ENCODE measurements at places on chromosomes 2 and 18.

- no peak for DNase-seq
Measured at GRCh38 chr2:95121093-95121406, 558 bp downstream of the MRPS5 start.

DNA sequence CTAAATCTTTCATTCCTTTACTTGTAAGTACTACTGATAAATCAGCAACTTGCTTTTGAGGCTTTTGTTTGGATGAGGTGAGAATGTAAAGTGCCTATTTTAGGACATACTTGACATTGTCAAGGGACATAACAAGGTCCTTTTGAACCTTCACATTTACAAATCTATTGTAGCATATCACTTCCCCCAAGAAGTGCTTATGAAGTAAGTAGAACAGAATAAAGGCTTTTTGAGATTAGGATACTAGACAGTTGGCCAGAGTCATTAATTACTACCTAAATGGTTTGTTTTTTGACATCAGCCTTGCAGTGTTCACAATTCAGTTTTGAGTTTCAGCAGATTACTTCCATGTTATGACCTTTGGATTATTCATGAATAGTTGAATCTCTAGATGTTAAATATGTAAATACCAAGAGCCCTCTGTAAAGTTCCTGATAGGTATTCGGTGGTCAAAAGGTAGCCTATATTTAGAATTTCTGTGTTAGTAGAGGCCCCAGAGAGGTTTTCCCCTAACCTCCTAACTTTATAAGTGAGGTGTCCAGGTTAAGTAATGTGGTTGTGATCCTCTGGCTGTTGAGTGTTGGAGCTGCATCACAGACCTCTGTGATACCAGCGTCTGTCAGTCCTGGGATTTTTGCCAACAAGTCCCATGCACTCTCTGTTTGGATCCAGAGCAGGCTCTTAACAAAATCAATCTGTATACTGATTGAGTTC is 67.2 kb downstream of the LCLAT1 start:
- no peak for DNase-seq

GRCh38 chr2:17416884-17417391 is 101.3 kb downstream of the RAD51AP2 start:
- no peak for DNase-seq

- no peak for DNase-seq
Measured at GRCh38 chr18:50706651-50707050, 113.2 kb downstream of the MRO start.

DNA sequence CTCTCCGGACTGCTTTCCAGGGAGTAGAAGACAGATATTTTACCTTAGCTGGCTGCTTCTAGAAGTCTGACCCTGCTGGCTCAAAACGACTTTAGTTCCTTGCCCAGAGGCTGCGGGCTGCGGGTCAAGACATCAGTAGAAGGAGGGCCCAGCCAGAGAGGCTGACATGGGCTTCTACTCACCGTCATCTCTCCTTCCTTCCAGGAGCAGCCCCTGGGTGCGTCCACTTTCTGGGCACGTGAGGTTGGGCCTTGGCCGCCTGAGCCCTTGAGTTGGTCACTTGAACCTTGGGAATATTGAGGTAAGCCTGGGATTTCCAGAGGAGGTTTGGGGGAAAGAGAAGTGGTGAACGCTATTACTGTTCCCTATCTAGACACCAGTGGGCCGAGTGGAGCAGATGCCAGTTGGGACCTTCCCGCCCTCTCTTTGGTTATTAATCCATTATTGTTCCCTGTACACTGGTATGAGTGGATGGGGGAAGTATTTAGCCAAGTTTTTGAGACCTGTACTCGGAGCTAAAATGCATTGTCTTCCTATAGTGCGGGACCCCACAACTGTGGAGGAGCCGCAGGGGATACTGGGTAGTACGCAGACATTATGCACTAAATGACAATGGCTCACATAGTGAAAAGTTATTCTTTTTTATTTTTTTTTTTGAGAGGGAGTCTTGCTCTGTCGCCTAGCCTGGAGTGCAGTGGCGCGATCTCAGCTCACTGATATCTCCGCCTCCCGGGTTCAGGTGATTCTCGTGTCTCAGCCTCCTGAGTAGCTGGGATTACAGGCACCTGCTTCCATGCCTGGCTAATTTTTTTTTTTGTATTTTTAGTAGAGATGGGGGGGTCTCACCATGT is 26.3 kb upstream of the CASP8 start:
- DNase-seq, result peak; percentile 70

GRCh38 chr2:135590619-135591260 is 59.5 kb downstream of the R3HDM1 start:
- no peak for DNase-seq

GRCh38 chr2:112644155-112644932 is 1.4 kb upstream of the SLC20A1 start:
- no peak for DNase-seq

DNA sequence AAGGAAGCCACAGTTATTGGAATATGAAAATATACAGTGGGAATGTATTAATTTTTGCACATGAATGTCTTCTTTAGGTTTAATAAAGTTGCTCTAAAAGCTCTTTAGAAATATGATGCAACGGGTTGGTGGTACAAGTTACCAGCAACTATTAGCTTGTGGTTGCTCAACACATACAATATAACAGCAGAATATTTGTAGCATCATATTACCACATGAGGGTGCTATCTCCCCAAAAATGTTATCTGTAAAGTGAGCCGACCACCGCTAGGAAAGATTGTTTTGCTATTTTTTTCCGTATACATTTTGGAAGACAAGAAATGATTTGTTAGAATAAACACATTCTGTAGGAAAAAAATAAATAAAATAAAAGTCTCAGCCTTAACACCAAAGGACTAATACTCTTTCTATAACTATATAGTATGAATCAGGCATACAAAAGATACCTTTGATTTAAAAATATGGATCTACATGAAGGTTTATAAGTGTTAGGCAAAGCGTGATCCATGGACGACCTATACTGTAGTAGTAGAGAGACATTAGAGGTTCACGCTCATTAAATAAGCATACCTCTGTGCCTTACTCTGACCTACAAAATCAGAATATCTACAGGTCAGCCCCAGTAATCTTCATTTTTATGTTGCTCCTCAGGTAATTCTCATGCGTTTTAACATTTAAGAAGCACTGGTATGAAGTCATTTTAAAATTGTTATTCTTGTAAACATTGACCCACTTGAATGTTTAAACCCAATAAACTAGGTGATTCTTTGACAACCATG is 1110.6 kb upstream of the ACVR2A start:
- DNase-seq, result no peak

GRCh38 chr18:74524097-74524496 is 10.2 kb upstream of the CNDP1 start:
- no peak for DNase-seq

- no peak for DNase-seq
Measured at GRCh38 chr2:789529-789928, 112.3 kb upstream of the TMEM18 start.

- DNase-seq, result no peak
Measured at GRCh38 chr2:149743842-149744448, 156.4 kb upstream of the MMADHC start.

GRCh38 chr2:186459009-186459408 is 27.1 kb upstream of the ZC3H15 start:
- DNase-seq, result no peak

DNA sequence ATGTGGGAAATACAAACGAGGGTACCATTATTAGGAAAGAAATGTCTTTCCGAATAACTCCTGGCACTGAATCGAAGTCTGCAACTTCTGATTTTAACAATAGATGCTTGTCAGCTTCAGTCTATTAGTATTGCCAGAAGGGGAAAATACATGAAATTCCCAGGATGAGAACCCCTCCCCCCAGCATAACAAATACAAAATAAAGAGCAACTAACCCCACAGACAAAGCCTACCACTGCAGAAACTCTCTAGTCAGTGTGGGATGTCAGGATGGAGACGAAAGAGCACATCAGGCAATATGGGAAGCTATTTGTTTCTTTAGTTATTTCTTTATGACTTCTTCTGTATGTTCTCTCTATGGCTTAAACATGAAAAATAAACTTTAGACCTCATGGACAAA is 365.0 kb upstream of the CDH2 start:
- DNase-seq, result no peak

DNA sequence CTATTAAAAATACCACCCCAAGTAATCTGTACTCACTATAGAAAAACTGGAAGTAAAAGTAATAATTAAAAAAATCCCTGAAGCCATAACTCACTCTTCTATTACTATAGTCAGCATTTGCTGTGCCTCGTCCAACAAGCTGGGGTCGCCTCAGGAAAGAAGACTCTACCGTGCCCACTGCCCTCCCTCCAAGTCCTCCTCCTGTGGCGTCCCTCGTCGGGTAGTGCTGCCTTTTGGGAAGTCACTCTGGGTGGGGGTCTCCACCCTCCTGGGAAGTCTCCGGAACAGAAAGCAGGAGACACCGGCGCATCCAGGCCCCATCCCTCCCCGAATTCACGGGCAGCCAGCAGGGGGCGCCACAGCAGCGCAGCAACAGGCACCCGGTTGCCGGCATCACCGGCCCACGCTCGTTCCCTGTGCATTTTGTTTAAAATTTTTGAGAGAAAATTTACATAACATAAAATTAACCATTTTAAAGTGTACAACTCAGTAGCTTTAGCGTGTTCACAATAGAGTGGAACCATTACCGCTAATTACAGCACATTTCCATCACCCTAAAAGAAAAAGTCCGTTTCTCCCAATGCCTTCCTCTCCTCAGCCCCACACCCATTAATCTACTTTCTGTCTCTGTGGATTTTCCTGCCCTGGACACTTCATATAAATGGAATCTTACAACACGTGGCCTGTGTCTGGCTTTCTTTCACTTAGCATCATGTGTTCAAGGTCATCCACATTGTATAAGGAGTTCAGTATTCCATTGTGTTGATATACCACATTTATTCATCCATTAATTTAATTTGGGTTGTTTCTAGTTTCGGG is 62.2 kb downstream of the ADNP2 start:
- DNase-seq, result peak; percentile 84

GRCh38 chr2:222698276-222698675 is 26.8 kb downstream of the MOGAT1 start:
- no peak for DNase-seq

- DNase-seq, result no peak
Measured at GRCh38 chr18:39591649-39592048, 2026.1 kb upstream of the CELF4 start.

- DNase-seq, result no peak
Measured at GRCh38 chr2:11876889-11877288, 130.5 kb downstream of the LPIN1 start.

GRCh38 chr2:239029958-239030357 is 182.1 kb downstream of the TWIST2 start:
- DNase-seq, result no peak

DNA sequence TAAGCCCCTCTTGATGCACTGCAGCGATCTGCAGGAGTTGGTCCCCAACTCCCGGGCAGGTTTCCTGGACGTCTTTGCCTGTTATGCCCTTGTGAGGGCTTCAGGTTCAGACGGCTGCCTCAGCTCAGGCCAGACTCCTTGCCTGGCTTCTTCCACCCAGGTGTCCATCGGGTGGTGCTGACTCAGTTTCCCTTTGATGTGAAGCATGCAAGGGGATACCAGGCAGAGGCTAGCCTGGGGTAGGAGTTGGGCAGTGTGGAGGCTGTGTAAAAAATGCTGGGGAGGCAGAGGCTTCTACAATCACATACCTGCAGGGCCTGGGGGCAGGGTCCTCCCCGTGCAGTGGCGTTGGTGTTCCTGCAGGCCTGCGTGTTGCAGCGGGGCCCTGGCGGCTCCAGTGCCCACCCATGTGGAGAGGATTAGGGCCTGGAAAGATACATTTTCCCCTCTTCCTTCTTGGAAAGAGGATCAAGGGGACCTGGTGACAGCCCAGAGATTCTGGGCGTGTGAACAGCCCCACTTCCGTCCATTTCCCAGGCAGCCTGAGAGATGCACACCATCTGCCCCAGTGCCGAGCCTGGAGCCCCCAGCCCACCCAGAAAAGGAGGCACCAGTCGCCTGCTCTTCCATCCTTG is 338.3 kb downstream of the DYSF start:
- no peak for DNase-seq

- DNase-seq, result no peak
Measured at GRCh38 chr2:142422769-142423168, 292.0 kb upstream of the LRP1B start.

DNA sequence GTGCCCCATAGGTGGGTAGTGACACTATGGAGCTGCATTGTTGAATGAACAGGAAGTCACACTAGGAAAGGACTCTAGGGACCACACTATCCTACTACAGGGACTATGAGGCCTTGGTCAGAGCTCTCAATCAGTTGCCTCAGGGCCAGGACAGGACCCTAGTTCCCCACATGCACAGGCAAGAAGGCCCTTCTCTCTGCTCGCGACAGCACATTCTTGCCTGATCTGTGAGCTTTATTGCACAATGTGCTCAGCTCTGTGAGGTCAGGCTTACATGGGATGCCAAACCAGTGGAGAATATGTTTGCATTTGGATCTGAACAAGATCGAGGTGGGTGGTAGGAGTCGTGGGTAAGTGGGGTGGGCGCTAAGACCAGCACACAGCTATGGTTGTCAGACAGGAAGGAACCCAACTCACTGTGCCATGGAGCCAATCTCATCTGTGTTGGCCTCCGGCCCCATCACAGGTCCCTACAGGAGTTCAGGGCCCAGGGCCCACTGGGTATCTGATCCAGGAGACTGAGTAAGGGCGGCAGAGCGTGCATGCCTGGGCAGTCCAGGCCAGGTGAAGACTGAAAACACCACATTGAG is 8.0 kb downstream of the PCARE start:
- DNase-seq, result no peak

GRCh38 chr18:50611529-50611941 is 51.6 kb downstream of the MAPK4 start:
- no peak for DNase-seq

GRCh38 chr18:27994571-27994970 is 182.4 kb downstream of the CDH2 start:
- no peak for DNase-seq

DNA sequence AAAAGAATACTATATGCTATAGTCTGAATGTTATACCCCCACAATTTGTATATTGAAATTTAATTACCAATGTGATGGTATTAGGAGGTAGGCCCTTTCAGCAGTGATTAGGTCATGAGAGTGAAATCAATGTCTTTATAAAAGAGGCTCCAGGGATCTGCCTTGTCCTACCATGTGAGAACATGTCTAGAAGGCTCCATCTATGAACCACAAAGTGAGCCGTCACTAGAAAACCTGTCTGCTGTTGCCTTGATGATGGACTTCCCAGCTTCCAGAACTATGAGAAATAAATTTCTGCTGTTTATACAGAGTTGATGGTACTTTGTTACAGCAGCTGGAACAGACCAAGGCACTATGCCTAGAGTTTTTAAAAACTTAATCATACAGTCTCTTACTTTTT is 46.3 kb upstream of the FAM124B start:
- no peak for DNase-seq

DNA sequence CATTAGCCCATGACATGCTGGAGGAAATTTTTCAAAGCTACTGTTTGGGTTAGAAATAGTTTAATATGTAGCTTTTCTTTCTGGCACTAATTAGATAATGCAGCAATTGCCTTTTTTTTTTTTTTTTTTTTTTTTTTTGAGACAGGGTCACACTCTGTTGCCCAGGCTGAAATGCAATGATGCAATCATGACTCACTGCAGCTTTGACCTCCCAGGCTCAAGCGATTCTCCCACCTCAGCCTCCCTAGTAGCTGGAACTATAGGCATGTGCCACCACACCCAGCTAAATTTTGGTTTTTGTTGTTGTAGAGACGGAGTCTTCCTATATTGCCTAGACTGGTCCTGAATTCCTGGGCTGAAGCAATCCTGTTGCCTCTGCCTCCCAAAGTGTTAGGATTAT is 136.2 kb downstream of the SP100 start:
- no peak for DNase-seq

Data from stimulated activated effector memory CD8-positive, alpha-beta T cell treated with anti-CD3 and anti-CD28 coated beads, Interleukin-12 subunit alpha, Interleukin-12 subunit beta, amount 100 ng/mL, for 72 hours (primary cell).